ENCODE measurements at places on chromosomes 3 and 15. TPM values are rescaled to one million over a fixed set of nuclear protein-coding genes. Genes with fewer than 3 reads are reported as not detected.

GRCh38 chr3:157045238-157045850, 114.6 kb downstream of the CCNL1 start:
- H3K4me3 ChIP-seq, result peak overlapping the region; percentile 10
- no peak overlapping the region for H3K27ac ChIP-seq
- DNase-seq, result peak; percentile 36
- H3K36me3 ChIP-seq, result no peaks in the 10 kb centered on the region
- H3K4me1 ChIP-seq, result peaks cover 23% of the 10 kb centered on the region

Gene ISL2
- total RNA-seq, result 0.37 TPM

Gene NR2E3
- 0.57 TPM for total RNA-seq

GRCh38 chr15:58235961-58236360, 97.8 kb downstream of the AQP9 start:
- DNase-seq, result no peak
- no peak overlapping the region for H3K27ac ChIP-seq
- peaks cover 25% of the 10 kb centered on the region for H3K4me1 ChIP-seq
- H3K4me3 ChIP-seq, result no peak overlapping the region

DNA sequence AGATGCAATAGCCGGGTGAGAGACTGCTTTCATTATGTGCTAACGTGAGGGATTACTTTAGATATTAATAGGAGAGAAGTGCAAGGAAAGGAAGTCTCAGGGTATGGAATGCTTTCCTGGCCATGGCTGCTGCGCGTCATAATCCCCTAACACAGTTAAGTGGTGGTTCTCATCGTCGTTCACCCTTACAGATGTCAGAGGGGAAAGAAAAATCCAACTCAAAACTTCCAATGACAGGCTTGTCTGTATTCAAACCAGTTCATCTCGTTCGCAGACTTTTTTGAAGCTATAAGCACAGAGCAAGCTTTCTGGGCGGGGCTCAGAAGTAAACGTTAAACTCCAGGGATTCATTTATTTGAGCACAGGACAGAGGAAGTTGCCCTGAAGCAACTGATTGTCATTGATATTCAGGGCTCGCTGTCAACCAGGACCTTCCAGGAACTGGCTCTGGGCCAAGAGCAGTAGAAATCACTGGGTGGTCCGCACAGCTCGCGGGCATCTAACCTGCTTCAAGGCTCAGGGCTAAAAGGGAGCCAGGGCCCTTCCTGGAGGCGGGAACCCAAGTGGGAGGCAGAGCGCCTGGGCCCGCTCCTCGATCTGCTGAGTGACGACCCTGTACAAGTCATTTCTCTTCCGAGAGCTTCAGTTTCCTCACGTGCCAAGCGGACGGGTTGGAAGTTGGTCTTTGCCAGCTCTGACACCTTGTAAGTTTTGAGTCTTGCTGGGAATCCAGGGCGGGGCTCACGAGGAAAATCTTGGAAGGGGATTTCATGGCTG, 1.1 kb upstream of the LPP start:
- H3K4me3 ChIP-seq, result peak overlapping the region; percentile 97
- peak; percentile 74 for DNase-seq
- H3K27me3 ChIP-seq, result peaks cover 5% of the 10 kb centered on the region
- H3K36me3 ChIP-seq, result no peaks in the 10 kb centered on the region
- peaks cover 50% of the 10 kb centered on the region for H3K4me1 ChIP-seq
- H3K27ac ChIP-seq, result peak overlapping the region; percentile 99

Gene STAC
- total RNA-seq, result 5.6 TPM

GRCh38 chr3:188052169-188053035, 101.6 kb upstream of the LPP start:
- H3K4me3 ChIP-seq, result no peak overlapping the region
- DNase-seq, result peak; percentile 63
- no peaks in the 10 kb centered on the region for H3K36me3 ChIP-seq

Gene ARID3B
- total RNA-seq, result 122 TPM

DNA sequence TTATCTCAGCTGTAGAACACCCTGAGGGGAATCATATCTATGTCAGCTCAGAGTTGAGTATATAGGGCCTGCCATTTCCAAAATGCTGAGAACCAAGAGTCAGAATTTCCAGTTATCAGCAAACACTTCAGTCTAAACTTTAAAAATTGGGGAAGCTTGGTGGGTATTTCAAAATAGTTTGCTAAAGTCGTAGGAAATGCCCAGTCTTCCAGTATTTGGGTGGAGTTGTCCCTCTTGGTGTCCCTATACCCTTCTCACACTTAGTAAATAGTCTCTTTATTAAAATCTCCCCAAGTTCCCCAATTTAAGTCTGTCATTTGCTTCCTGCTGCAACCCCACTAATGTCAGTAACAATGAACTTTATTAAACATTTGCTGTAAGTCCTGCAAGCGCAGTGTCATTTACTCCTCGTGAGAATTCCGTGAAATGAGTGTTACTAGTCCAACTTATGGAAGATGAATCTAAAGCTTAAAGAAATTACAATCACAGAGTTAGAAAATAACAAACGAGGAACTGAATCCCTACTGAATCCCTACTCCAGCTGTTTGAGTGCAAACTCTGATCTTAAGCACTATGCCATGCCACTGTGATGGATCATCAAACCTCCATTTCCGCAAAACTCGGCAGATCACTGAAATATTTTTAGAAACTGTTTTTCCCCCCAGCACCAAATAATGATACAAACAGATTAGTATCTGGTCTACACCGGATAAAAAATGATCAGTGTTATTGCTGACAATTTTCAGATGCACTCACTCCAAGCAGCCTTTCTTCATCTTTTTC, 341.7 kb upstream of the PROK2 start:
- no peak for DNase-seq
- H3K4me1 ChIP-seq, result no peaks in the 10 kb centered on the region
- no peak overlapping the region for H3K4me3 ChIP-seq
- no peaks in the 10 kb centered on the region for H3K27me3 ChIP-seq
- no peaks in the 10 kb centered on the region for H3K36me3 ChIP-seq

DNA sequence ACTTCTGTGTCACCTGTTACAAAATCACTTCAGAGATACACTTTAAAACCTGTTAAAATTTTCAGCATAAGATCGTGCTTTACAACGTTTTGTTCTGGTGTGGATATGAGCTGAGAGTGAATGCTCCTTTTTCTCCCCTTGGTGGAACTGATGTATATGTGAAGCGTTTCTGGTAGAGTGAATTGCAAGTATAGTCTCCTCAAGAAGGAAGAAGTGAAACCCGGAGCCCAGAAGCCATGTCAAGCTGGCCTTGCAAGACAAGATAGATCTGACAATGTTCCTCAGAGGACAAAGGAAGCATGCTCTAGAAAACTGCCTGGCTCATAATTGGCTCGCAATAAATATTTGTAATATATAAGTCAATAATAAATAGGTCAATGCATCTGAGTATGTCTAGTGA, 23.6 kb downstream of the SERPINI2 start:
- no peaks in the 10 kb centered on the region for H3K36me3 ChIP-seq
- no peak for DNase-seq
- H3K27me3 ChIP-seq, result no peaks in the 10 kb centered on the region
- H3K4me3 ChIP-seq, result no peak overlapping the region
- peaks cover 27% of the 10 kb centered on the region for H3K4me1 ChIP-seq

Gene SLC6A20
- total RNA-seq, result 0.27 TPM

DNA sequence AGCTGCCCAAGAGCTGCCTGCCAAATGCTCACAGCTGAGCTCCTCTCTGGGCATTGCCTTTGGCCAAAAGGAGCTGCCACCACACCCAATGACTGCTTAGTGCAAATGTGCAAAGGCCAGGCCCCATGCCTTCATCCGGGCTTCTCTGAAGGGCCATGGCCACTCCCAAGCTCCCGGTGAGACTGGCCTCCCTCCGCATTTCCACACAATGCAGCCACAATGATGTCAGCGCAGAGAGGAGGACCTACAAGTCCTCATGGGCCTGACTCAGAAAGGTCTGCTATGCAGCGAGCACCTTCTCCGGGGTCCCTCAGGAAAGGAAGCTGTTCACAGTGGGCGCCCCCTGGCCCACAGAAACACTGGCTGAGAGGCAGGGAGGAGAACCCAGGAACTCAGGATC, 12.7 kb downstream of the OXTR start:
- no peaks in the 10 kb centered on the region for H3K36me3 ChIP-seq
- no peaks in the 10 kb centered on the region for H3K4me1 ChIP-seq
- no peaks in the 10 kb centered on the region for H3K27me3 ChIP-seq
- H3K4me3 ChIP-seq, result no peak overlapping the region
- H3K27ac ChIP-seq, result no peak overlapping the region

Gene MYO1E
- 104 TPM for total RNA-seq

GRCh38 chr15:84891339-84891738, 6.9 kb downstream of the SLC28A1 start:
- H3K27ac ChIP-seq, result no peak overlapping the region
- peaks cover 4% of the 10 kb centered on the region for H3K4me1 ChIP-seq
- DNase-seq, result no peak

Gene NME9
- total RNA-seq, result not detected

DNA sequence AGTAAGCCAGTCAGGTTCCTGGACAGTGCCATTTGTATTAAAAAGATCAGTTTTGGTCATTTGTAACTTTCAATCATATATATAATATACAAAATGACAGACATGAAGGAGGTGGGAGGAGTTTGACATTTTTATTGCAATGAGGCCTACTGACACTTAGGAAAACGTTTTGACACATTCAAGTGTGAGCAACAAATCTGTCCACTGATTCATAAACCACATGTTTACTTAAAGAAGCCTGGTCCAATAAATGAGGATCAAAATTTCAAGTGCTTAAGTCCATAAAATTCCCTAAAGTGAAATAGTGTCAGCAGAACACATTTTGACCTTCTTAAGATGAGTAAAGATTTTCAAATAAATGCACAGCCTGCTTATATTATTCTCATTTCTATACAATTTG, 137.3 kb downstream of the MECOM start:
- H3K4me3 ChIP-seq, result no peak overlapping the region
- no peak overlapping the region for H3K27ac ChIP-seq
- H3K27me3 ChIP-seq, result no peaks in the 10 kb centered on the region

DNA sequence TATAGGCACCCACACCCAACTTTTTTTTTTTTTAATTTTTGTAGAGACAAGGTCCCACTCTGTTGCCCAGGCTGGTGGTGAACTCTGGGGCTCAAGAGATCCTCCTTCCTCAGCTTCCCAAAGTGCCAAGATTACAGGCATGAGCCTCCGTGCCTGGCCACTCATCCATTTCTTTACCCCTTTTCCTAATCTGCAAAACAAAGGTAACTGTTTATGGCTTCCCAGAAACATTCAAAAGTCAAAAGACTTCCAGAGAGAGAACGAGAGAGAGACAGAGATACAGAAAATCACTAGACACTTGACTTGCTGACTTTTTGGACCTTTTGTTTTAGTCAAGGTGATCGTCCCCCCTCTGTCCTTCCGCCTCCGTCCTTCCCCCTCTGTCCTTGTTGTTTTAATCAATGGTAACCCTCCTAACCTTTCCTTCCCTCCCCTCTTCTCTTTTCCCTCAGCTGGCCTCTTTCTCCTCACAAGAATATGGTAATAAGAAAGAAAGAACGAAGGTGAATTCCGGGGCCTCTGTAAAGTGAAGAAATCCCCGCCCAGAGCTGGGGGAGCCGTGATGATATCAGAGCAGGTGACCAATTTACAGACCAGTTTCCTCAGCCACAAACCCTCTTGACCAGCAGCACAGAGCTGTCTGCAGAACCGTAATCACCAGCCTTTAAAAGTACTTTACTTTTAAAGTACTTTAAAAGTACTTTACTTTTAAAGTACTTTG, 21.9 kb downstream of the KLHL6 start:
- peak overlapping the region; percentile 60 for H3K4me3 ChIP-seq
- H3K4me1 ChIP-seq, result peaks cover 34% of the 10 kb centered on the region
- no peaks in the 10 kb centered on the region for H3K36me3 ChIP-seq
- peaks cover 96% of the 10 kb centered on the region for H3K27me3 ChIP-seq
- DNase-seq, result peak; percentile 28

Gene FOXL2
- 1.4 TPM for total RNA-seq

Gene CKMT1B
- 37.3 TPM for total RNA-seq

Gene CATSPER2
- 2.5 TPM for total RNA-seq

Gene GRAMD2A
- 1.9 TPM for total RNA-seq

Gene SLC28A2
- not detected for total RNA-seq

Gene NANOGP8
- 2.1 TPM for total RNA-seq

Gene MAN2A2
- 27.9 TPM for total RNA-seq

GRCh38 chr3:95434491-95434890, 1371.6 kb downstream of the NSUN3 start:
- H3K4me3 ChIP-seq, result no peak overlapping the region
- H3K27me3 ChIP-seq, result no peaks in the 10 kb centered on the region
- H3K4me1 ChIP-seq, result peaks cover 5% of the 10 kb centered on the region
- H3K27ac ChIP-seq, result no peak overlapping the region
- no peak for DNase-seq

- no peaks in the 10 kb centered on the region for H3K36me3 ChIP-seq
- H3K4me1 ChIP-seq, result peaks cover 4% of the 10 kb centered on the region
- no peak overlapping the region for H3K27ac ChIP-seq
- no peaks in the 10 kb centered on the region for H3K27me3 ChIP-seq
Measured at GRCh38 chr3:86519819-86520218, 471.1 kb downstream of the VGLL3 start.

Gene GPR160
- 33.3 TPM for total RNA-seq

Measured in WTC11 (cell line).